ENCODE measurements at places on chromosomes 4 and X.

DNA sequence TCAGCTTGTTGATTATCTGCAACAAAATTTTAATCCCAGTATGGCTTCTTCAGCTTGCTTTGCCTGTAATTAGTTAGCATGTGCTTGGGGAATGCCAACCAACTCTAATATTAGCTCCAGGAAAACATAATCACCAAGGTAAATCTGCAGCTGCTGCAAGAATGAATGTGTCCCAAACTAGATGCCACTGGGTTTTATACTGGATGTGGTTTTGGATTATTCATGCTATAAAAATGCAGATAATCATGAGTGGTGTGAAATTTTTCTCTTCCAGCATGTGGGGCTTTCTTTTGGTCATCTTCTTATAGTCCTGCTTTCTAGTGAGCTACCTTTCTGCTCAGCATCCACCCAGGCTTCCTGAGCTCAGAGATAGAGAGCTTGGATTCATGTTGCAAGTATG, 295.9 kb upstream of the CASK start:
- DNase-seq, result no peak

DNA sequence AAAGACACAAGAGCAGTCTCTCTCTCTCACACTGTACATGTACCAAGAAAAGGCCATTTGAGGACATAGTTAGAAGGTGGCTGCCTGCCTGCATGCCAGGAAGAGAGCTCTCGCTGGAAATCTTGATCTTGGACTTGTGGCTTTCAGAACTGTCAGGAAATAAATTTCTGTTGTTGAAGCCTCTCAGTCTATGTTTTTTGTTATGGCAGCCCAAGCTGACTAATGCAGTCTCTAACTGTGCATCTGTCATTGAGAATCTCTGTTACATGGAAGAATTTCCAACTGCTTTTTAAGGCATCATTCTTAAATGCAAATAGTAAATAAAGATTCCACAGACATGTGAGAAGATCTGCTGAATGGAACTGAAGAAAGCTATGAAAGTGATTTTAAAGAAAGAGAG, 198.3 kb downstream of the PCDH10 start:
- no peak for DNase-seq

GRCh38 chrX:108298165-108298602, 140.0 kb downstream of the COL4A6 start:
- DNase-seq, result no peak

GRCh38 chrX:101190736-101191135, 28.9 kb upstream of the DRP2 start:
- DNase-seq, result no peak

GRCh38 chrX:100424012-100424411, 13.9 kb upstream of the PCDH19 start:
- no peak for DNase-seq

DNA sequence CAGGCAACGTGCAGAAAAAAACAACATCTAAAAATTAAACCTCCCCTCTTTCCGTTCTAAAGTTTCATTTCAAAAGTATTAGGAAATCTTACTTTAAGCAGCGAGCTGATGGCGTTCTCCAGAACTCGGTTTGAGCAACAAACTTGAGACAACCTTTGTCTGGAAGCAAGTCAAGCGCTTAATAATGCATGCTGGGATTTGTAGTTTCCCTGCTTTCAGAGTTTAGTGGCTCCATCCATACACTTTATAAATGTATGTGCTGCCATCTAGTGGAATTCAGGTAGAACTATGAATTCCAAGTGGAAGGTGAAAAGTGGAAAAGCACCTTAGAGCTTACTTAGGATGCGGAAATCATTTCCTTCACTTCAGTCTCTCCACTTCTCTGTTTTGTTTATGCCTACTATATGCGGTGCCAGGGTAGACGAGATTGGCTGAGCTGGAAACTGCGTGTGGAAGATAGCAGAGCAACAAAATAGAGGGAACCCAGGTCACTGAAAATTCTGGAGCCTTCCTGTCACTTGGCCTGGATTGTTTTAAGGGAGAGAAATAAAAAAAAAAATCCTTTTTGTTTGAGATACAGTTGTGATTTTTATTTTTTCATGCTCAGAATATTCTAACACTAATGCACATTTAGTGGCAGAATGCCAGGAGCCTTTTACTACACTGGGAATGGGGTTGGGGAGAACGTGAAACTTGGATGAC, at the start of gene BDH2:
Gene BDH2, minus strand, starts transcription at position 144 of the 702 bp plus-strand sequence. CDS start 3,580 bp downstream, outside the sequence.
- DNase-seq, result no peak

- DNase-seq, result no peak
These were observed 61.5 kb upstream of the MMAA start for GRCh38 chr4:145557720-145558119.

DNA sequence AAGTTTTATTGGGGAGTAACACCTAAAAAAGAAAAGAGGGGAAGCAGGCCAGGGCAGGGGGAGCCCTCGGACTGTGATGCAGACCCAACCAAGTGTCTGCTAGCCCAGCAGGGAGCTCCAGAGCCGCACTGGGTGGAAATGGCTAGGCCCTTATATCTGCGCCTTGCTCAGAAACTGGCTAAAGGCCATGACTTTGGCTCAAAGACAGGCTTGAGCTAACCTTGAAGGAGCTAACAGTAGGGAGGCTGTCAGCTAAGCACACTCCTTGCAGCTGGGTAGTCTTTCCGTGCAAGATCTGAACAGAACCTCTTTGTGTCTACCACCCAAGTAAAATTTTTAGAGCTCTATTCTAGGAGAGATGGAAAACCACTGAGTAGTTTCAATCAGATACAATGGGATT, 43.0 kb downstream of the SEPSECS start:
- no peak for DNase-seq

- DNase-seq, result no peak
These were observed 115.5 kb upstream of the FAM241A start for GRCh38 chr4:112029771-112030171.

DNA sequence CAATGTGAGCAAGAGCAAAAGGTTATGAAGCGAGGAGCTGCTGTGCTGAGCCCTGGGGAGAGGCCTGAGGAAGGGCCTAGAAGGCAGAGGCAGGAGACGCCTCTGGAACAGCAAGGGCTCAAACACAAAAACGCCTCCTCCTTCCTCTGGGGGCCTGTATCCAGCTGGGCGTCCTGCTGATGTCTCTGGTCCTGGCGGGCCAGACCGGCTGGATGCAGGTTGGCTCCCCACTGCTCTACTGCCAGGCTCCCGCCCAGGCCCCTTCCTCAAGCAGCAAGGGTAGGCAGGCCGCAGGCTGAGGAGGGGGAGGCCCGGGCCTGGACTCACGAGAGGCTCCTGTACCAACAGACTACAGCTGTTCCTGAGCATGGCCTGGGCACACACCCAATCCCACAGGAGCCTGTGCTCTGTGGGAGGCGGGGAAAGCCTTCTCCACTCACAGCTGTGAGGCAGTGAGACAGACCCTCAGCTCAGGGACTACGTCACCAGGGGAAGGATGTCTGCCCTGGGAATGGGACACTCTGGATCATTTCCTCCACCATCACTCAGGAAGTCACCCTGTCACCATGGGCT, 2.3 kb downstream of the HAUS7 start:
- no peak for DNase-seq

- DNase-seq, result no peak
These were observed 284.3 kb upstream of the RASGEF1B start for GRCh38 chr4:81756042-81756441.

- DNase-seq, result no peak
These were observed 16.8 kb downstream of the CT47C1 start for GRCh38 chrX:119089619-119090018.

- DNase-seq, result no peak
These were observed 32.8 kb upstream of the REST start for GRCh38 chr4:56874923-56875322.

GRCh38 chr4:68369142-68369805, 19.4 kb upstream of the YTHDC1 start:
- DNase-seq, result no peak

DNA sequence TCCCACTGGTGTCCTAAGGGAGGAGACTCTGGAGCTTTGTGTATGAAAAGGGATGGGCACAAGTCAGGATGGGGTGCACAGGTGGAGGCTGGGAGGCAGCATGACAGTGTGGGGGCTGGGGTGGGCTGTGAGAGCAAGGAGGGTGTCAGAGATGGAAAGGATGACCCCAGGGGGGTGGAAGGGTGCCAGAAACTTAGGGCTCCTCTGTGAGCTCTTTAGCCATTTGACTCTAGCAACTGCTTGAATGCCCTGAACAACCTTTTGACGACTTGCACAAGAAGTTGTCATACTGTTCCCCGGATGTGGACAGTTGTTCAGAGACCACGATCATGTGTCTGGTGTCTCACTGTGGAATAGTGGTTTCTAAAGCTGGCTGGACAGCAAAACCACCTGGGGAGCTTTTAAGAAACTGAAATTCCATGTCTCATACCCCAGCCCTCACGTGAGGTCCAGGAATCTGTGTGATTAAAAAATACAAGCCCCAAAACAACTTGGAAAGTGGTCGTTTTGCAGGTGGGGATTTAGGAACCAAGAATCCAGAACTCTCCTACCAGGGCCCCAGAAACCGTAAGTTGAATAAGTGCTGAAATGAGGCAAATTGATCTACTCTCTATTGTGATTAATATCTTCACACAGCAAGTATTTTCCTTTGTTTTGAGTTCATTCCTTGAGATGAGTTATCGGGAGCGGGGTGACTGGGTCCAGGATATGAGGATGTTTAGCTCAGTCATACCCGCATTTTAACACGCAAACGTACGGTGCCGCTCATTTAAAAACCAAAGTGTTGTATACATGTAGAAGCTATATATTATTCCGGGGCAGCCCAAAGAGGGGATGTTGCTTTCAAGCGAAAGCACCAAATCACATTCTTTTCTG, 3.4 kb downstream of the RHOH start:
- DNase-seq, result no peak

DNA sequence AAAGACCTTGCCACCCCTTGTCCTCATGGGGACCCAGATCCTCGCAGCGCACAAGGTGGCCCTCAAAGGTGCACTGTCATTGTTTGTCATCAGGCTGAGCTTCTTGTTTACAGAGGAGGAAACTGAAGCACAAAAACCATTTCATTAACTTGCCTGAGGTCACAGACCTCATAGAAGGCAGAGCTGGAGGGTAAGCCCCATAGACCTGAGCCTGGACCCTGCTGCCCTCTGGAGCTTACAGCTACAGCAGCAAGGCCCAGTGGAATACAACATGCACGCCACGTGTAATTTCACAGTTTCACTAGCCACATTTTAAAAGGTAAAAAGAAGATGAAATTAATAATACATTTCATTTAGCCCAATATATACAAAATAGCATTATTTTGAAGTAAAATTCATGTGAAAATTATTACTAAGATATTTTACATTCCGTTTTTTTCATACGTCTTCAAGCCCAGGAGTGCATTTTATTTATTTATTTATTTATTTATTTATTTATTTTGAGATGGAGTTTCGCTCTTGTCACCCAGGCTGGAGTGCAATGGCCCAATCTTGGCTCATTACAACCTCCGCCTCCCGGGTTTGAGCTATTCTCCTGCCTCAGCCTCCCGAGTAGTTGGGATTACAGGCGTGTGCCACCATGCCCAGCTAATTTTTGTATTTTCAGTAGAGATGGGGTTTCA, 8.8 kb downstream of the JAKMIP1 start:
- DNase-seq, result no peak

- no peak for DNase-seq
These were observed 174.9 kb upstream of the VEGFC start for GRCh38 chr4:176967586-176967985.

DNA sequence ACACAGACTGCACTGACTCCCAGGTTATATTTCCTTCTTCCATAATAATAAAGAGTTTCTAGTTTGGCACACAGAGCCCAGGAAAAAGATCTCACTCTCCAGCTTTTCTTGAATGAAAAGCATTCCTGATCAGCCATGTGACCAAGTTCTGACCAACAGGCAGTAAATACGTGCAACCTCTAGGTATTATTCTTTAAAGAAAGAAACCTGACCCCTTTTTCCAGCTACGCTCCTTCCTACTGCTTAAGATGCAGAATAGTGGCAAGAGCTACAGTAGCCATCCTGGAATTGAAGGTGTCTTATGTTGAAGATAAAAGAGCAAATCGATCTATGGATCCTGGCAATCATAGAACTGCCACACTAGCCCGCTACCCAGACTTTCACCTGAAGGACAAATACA, 76.7 kb downstream of the LRBA start:
- no peak for DNase-seq

GRCh38 chr4:148240241-148240640, 202.0 kb downstream of the NR3C2 start:
- no peak for DNase-seq

- DNase-seq, result no peak
These were observed 33.7 kb upstream of the TXK start for GRCh38 chr4:48167538-48168263.

GRCh38 chr4:112386071-112386470, 88.9 kb downstream of the ALPK1 start:
- DNase-seq, result no peak

- DNase-seq, result peak; percentile 34
These were observed 210.0 kb upstream of the STK26 start for GRCh38 chrX:131812847-131813825.

- DNase-seq, result no peak
These were observed 36.9 kb downstream of the NLGN3 start for GRCh38 chrX:71181558-71181909.

GRCh38 chr4:6820695-6821094, 38.2 kb downstream of the KIAA0232 start:
- DNase-seq, result no peak

DNA sequence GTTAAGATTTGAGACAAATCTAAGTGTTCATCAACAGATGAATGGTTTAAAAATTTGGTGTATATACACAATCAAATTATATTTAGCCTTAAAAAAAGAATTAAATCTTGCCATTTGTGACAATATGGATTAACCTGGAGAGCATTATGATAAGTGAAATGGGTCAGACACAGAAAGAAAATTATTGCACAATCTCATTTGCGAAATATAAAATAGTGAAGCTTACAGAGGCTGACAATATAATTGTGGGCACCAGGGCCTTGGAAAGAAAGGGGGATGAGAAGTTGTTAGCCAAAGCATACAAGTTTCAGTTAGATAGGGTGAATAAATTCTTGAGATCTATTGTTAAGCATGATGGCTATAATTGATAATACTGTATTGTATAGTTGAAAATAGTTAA, 883.0 kb downstream of the TECRL start:
- DNase-seq, result no peak

DNA sequence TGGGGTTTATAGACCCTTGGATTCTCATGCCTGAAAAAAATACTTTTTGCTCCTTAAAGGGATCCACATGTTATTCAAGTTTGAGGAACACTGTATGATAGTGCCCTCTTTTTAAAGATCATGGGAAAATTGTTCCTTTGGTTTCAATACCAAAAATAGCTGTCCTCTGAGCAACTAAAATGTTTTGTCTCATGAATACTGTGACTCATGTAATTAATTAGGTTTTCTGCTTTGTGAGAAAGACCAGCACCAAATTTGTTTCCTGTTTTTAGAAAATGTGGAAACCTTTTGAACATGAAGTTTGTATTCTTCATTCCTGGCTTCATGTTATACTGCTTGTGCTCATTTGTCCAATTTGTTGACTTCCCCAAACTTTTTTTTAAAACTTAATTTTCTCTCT, 127.6 kb upstream of the SH3RF1 start:
- DNase-seq, result no peak

- no peak for DNase-seq
These were observed 12.8 kb upstream of the TNIP2 start for GRCh38 chr4:2768921-2769336.

Data from stimulated activated CD8-positive, alpha-beta memory T cell treated with anti-CD3 and anti-CD28 coated beads, Interleukin-4, amount 100 ng/mL, for 1 hour (primary cell).